ENCODE measurements at places on chromosomes 5 and 9.

DNA sequence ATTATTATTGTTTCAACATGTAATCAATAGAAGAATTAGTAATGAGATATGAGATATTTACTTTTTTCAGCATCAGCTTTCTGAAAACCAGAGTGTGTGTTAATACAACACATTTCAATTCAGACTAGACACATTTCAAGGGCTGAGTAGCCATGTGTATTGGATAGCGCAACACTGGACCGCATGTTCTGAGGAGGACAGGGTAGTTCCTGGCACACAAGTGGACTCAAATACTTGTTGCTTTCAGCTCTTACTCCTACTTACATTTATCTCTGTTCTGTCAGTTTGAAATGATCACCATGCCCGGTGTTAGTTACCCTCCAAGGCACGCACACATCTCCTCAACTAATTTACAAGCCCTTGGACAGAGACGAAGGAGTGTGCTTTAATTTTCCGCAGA, 126.6 kb downstream of the SLC24A2 start:
- DNase-seq = no peak

GRCh38 chr5:31614151-31615020, 24.5 kb upstream of the PDZD2 start:
- no peak for DNase-seq

- DNase-seq = no peak
Observed at GRCh38 chr5:73822989-73823339, 197.0 kb downstream of the ARHGEF28 start.

DNA sequence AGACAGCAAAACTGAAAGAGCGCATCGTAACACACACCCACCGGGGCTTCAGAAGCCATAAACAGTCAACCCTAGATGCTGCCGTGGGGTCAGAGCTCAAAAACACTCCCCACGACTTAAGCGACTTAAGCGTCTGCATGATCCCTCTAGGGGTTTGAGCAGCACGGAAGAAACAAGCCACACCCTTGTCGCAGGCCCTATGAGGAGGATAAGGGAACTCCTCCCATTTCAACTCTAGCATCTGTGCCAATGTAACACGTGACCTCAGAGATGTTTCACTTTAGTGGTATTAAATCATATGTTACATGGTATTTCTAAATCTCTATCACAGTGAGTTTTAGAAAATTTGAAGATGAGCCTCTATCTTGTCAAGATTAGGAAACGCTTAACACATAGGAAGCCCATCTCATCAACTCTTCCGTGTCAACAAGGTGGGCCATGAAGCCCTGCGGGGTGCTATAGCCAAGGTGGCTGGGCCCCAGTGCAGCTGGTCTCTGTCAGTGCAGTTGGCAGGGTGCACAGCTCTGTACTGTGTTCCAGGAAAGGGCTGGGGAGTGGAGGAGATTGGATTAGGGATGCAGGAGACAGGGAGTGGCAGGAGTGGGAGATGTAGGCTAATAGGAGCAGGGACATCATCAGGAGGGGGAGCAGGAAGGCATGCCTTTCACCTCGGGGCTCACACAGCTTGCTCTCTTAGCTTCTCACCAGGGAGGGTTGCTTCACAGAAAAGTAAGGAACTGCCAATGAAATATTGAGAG, 33.1 kb downstream of the ZCCHC9 start:
- DNase-seq = no peak

GRCh38 chr5:148186248-148187003, 16.4 kb upstream of the SPINK6 start:
- DNase-seq = no peak

GRCh38 chr5:99369797-99370593, 441.2 kb upstream of the CHD1 start:
- no peak for DNase-seq

- no peak for DNase-seq
Observed at GRCh38 chr5:41903382-41903891, 707 bp upstream of the RIMOC1 start.

DNA sequence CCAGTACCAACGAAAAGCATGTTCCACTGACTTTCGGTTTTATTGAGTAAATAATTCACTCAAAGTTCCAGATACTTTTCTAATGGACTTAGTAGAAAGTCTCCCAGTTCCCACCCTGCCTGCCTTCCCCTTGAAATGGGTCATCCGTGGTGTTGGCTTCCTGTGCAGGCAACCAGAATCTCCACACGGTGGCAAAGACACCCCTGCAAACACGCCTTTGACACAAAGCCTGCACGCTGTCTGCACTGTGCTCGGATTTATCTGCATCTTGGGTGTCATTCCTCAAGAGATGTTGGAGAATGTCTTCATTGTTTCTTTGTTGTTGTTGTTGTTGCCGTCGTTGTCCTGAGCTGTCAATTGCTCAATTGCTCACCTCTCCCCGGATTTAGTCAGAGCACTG, 150.0 kb upstream of the IRX2 start:
- no peak for DNase-seq

GRCh38 chr5:80644900-80645299, 9.6 kb upstream of the MSH3 start:
- no peak for DNase-seq

GRCh38 chr5:98564836-98565235, 208.6 kb upstream of the RGMB start:
- DNase-seq = no peak

DNA sequence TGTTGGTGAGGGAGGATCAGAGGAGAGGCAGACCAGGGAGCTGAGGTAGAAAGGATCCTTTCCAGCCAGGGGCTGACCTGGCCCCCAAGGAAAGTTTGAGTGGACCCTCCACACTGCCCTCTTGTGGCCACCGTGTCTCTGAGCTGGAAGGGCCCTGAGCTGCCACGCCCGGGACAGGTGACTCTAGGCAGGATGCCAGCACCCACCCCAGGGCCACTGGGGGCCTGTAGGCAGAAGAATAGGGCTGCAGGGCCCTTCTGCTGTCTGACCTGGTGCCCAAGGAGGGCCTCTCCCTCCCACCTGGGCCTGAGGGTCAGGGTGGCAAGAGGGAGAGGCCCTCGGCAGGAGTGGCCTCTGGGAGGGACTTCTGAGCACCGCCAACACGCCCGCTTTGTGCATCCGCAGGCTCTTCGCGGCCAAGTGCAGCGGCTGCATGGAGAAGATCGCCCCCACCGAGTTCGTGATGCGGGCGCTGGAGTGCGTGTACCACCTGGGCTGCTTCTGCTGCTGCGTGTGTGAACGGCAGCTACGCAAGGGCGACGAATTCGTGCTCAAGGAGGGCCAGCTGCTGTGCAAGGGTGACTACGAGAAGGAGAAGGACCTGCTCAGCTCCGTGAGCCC, 76.8 kb downstream of the LMX1B start:
- DNase-seq = no peak

- no peak for DNase-seq
Observed at GRCh38 chr9:89194421-89195130, 16.0 kb upstream of the SHC3 start.

GRCh38 chr5:72940082-72940481, 15.8 kb upstream of the FCHO2 start:
- DNase-seq = no peak

DNA sequence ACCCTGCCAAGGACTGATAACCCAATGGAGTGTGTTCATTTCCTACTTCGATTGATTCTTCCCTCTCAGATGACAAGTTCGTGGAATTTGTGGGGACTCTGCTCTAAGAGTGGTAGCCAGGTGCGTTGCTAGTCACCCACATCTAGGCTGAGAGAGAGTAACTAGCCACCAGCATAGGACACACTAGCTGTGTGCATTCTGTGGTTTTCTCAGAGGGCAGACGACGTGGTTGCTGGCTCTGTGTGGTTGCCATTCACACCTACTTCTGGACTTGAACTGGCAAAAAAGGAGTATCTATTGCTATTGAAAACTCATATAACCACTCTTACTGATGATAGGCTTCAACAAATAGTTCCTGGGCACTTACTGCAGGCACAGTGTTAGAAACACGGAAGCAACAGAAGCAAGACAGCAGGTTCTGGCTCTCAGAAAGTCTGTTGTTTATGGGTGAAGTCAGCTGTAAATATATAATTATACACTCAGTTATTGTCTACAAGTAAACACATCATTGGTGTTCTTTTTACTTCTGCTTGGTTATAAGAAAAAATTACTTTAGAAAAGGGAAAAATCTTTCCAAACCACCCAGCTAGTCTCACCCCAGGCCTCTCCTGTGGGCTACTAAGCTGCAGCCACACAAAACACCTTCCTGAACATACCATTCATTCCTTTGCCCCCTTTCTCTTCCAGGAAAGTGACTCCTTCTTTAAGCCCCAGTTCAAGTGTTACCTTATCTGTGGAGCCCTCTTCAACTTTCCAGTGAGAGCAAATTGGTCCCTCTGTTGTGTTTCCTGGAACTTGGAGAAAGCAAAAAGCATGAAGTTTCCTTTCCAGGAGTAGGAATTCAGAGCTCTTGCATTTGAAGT, 151.1 kb upstream of the HAPLN1 start:
- DNase-seq = no peak

DNA sequence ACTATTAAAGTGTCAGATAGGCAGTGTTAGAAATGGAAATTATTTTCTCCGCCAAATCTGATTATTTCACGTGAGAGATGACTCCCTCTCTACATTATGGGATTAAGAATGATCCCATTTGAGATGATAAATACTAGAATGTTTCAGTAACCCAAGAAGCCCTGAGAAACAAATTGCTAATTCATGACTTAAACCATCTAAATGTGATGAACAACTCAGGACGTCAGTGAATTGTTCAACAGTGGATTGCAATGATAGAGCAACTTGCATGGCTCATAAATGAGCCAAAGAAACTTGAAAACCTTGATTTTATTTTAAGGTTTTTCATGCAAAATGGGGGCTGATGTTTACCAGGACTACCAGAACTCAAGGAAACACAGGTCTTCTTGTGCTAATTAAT, 350.5 kb upstream of the WWC1 start:
- DNase-seq = no peak

- no peak for DNase-seq
Observed at GRCh38 chr9:128053560-128053959, 13.6 kb downstream of the NAIF1 start.

- DNase-seq = no peak
Observed at GRCh38 chr5:58455480-58455879, 4.4 kb downstream of the PLK2 start.

- DNase-seq = no peak
Observed at GRCh38 chr5:112738191-112738560, 491 bp downstream of the APC start.

GRCh38 chr5:132423438-132423898, 54.0 kb downstream of the SLC22A5 start:
- DNase-seq = no peak

- DNase-seq = no peak
Observed at GRCh38 chr5:72160959-72161358, 53.7 kb downstream of the MAP1B start.

DNA sequence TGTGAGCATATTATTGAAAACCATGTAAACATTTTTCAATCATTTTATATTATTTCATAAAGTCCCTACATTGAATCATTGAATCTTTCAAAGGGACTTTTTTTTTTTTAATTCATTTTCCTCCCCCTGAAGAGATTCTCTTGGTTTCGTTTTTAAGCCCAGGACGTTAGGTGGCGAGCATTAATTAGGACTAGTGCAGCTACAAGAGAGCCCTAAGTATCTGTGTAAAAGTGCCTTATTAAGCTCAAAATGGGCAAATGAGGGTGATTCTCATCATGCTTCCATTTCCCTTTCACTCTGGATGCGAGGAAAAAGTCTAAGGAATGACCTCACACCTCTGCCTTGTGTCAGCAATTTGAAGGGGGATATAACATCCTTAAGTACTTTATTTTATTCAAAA, 517.9 kb upstream of the ITGA1 start:
- no peak for DNase-seq

GRCh38 chr9:13904311-13904710, 409.6 kb downstream of the NFIB start:
- DNase-seq = no peak

DNA sequence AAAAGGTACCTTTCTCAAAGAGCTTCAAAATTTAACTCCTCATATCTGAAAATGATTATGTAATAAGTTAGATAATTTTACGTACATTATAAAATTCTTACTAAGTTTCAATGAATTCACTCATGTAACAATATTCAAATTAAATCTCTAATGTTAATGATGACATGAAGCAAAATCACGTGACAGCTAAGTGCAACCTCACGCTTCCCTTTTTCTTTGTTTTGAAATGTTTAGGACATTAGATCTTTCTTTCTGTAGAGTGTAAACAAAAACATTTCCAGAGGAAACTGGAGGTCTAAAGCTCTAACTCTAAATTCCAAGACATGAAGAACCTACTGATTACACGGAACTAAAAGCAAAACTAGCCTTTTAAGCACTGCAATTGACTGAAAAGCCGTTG, 227.3 kb upstream of the TBCA start:
- no peak for DNase-seq

DNA sequence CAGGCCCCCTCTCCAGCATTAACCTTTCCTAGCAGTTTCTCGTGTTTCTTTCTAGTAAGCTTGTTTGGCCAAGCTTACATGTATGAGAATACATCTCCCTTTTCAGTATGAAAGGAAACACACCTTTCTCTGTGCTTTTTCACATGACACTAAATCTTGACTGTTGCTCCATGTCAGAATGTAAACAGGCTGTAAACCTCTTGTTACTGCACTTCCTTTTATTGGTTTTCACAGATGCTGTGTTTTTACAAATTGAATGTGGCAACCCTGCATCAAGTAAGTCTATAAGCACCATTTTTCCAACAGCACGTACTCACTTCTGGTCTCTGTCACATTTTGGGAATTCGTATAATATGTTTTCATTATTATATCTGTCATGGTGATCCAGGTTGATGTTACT, 2.2 kb upstream of the CANX start:
- no peak for DNase-seq

DNA sequence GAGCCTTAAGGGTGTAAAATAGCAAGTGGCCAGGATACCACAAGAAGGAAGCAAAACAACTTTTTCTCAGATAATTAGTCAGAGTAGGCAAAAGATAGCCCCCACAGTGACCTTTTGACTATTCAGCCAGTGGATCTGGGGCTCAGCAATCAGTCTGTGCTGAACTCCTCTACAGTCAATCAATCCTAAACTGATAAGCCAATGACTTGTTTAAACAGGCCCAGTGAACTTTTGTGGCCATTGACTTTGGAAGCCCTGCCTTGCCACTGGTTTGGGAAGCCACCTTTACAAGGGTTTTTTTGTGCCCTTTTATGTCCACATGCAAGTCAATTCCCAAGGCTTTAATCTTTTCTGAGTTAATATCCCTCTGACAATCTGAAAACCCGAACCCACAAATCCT, 1565.0 kb upstream of the WWC1 start:
- DNase-seq = no peak

DNA sequence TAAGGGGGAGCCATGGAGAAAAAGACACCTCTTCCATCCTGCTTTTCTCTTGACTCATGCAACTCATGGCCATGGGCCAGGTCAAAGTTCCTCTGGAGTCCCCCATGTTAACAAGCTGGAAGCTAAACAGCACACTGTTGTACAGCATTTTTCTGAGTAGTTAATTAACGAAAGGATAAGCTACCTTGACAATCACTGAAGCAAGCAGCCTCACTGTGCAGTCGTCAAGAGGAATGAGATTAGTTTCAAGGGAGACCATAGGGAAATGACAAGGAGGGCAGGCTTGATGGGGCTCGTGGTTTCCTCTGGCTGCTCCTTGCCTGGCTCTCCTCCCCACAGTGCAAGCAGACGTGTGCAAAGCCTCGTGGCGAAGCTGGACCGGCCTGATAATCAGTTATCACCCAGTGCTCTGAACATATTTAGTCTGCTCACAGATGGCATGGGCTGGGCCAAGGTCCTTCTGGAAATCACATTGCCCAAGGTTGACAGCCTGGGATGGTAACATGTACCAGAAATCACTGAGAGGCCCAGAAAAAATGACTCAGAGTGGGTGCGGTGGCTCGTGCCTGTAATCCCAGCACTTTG, 209.5 kb downstream of the SLIT3 start:
- DNase-seq = no peak

GRCh38 chr5:151315998-151316597, 12.5 kb upstream of the SLC36A3 start:
- peak; percentile 67 for DNase-seq
